EL (cell line): ENCODE measurements at places on chromosomes 3 and 15.

GRCh38 chr3:107993771-107994170 is 97.1 kb downstream of the CD47 start:
- peak; percentile 55 for DNase-seq

DNA sequence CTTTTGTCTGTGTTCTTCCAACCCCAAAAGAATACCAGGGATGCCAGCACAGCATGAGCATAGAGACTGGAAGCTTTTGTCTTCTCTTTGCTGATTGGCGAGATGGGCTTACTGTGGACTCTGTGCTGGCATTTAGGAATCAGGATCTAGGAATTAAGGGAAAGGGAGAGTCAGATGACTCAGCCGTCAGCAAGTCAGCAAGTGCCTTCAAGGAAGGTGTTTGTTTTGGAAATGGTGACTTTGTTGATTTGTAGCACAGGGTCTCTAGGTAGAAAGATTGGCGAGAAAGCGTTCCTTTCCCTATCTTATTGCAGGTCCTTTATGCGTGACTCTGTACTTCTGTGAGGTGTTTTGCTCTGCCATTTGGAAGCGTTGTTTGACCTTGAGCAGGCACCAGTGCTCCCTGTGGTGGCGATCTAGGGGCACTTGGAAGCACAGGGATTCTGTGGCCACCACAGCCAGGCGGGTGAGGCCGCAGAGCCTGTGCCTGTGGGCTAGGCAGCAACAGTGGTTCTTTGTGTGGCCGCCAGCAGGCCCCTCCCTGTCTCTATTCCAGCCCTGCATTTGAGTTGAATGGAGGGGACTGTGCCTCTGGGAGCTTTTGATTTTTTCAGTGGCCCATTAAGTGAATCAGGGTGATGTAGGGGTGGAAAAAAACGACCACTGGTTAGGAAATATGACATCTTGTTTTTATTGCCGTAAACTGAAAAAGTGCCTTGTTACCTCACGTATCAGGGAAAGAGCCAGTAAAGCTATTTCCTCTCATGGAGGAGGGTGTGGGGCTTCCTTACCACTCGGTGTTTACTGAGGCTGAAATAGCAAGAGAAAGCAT is 19.0 kb downstream of the FAN1 start:
- DNase-seq = peak; percentile 53

GRCh38 chr15:43404130-43404529 is 33.2 kb downstream of the TUBGCP4 start:
- no peak for DNase-seq

DNA sequence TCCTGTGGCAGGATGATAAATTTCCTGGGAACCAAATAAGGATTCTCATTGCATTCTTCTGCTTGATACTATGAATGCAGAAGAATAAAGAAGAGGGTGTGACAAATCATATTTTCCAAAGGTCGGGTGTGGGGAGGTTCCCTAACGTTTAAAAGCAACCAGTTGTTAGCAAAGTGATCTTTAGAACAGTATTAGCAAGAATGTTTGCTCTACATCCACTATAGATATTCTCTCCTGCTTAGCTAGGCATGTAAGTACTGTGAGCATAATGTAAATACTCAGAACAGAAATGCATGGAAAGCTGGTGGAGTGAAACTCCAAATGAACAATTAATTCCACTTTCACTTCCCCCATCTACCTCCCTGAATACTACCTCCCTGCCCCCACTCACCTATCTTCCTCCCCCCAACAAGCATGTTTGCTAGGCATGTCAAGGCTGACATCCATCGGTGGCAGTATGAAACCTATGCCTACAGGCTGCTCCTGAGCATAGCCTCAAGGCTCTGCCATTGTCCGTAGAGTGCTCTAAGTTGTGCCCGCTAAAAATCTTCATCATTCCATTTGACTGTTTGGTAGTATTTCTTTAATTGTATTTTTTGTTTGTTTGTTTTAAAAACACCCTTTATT is 329.7 kb downstream of the TIGIT start:
- peak; percentile 45 for DNase-seq

- no peak for DNase-seq
These were observed 2.0 kb downstream of the RBM15B start for GRCh38 chr3:51393134-51393495.

GRCh38 chr3:56796202-56796601 is 5.5 kb downstream of the ARHGEF3 start:
- DNase-seq = peak; percentile 39

DNA sequence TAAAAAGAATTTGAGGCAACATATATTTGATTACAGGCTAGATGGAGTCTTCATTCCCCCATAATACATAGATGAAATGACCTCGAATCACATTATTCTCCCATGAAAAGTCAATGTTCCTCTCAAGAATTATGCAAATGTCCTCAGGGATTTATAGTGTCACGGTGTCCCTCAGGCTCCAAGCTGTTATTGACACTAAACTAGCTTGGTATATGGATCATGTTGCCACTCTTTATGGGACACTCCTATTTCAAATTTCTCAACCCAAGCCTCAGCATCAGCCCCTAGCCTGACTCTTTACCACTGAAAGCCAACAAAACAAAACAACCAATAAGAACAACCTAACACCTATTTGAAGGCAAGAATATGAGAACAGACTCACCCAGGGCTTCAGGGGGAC is 139.8 kb downstream of the TPRG1 start:
- DNase-seq = no peak
